Activated T-cell treated with anti-CD3 and anti-CD28 coated beads for 4 hours (primary cell): ENCODE measurements at places on chromosomes 1 and 21.

- no peak for DNase-seq
Measured at GRCh38 chr1:226575739-226576378, 27.3 kb downstream of the STUM start.

DNA sequence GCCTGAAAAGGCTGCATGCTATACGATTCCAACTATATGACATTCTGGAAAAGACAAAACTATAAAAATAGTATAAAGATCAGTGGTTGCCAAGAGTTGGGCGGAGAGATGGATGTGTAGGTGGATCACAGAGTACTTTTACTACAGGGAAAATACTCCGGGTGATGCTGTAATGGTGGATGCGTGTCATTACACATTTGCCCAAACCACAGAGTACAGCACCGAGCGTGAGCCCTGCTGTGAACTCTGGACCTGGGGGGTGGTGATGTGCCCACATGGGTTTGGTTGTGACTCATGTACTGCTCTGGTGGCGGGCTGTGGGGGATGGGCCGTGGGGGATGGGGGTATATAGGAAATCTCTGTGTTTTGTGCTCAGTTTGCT, 162.7 kb upstream of the COL6A1 start:
- DNase-seq = peak; percentile 63

- no peak for DNase-seq
Measured at GRCh38 chr21:29991624-29992023, 51.8 kb upstream of the GRIK1 start.

DNA sequence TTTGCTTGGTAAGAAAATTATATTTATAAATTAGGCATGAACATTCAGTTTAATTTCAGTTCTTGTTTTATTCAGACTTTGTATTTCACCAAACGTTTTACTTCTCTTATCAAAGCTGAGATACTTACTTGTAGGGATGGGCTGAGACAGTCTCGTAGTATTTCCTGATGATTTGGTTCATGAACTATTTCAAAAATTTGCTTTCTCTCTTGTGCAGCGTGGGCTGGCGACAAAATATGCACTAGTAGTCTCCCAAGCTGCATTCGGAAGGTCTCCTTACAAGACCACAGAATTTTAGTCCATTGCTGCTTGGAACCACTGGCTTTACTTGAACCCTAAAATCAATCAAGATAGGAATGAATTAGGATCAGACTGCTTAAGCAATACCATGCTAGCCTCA, 91.7 kb upstream of the GNG4 start:
- DNase-seq = no peak

- no peak for DNase-seq
Measured at GRCh38 chr1:84889437-84889836, 3.6 kb downstream of the LPAR3 start.

DNA sequence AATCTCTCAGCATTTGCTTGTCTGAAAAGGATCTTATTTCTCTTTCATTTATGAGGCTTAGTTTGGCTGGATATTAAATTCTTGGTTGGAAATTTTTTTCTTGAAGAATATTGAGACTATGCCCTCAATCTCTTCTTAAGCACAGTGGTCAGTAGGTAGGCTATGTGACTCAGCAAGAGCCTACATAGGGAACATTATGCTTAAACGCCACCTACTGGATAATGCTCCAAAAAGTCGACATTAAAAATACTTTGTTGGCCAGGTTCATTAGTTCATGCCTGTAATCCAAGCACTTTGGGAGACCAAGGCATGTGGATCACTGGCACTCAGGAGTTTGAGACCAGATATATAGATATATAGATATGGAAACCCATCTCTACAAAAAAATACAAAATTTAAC, 678.0 kb upstream of the USP24 start:
- no peak for DNase-seq

DNA sequence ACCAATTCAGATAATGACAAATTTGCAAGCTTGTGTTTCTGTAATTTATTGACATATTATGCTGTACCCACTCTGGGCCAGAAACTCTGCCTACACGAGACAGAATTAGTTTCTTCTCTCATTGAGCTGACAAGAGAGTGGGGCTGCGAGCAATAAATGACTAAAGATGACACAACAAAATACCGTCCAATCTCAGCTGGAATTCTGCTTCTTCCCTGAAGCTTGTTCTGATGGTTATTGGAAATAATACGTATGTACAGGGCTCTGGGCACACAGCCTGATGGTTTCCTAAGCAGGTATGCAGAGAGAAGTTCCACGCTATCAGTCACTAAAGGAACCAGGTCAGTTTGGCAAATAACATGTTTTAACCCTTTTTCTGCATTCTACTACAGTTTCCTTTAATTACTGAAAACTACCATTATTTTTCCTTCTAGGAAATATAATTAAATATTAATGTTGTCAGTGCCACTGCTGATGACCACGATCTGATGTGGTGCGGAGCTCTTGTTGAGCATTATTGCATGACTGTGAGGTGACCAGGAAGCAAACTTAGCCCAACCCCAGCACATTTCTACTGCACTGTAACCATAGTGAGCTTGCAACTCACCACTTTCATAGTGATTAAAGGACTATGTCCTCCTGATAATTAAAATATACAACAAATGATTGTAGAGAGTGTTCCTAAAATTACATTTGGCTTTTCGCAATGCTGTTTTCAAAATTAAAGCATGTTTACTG, 221.4 kb upstream of the L1TD1 start:
- no peak for DNase-seq

GRCh38 chr1:108038653-108039236, 73.8 kb upstream of the VAV3 start:
- no peak for DNase-seq

DNA sequence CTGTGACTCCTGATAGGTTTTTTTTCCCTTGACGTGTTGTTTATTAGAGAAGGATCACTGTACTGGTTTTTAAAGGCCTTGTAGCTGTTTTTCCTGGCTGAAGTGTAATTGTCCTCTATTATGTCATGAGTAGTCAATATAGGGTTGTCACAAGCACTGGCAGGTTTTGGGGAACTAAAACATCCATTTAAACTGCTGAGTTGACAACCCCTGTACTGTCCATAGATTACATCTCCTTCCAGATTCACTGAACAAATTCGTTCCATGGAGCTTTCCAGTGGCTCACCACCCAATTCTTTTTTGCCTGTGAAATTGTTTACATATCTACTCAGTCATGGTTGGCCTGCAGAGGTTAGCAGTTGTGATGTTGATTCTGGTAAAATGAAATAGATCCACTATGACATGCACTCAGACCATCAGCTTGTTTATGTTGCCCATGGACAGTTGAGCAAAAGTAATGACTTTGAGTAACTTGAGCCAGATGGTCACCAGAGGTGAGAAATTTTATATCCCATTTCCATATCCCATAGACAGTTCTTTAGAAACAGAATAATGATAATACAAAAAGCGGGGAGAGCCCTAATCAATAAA, 59.9 kb upstream of the QSOX1 start:
- no peak for DNase-seq

- DNase-seq = no peak
Measured at GRCh38 chr1:198068285-198068684, 88.5 kb upstream of the NEK7 start.

DNA sequence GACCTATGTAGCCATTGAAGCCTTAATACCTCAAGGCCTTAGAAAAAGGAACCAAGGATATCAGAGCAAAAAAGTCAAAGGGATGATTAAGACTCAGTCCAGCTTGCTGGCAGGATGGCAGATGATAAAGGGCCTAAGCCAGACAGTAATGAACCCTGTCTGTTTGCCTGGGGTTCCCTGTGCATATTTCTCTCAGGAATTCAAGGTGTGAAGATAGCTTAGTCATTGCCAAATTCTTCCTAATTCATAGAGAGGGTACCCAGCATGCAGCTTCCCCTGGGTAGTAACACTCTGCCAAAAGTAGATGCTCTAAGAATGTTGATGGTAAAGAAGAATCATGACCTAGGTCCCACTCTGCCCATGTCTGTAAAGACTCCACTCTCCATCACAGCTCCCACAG, 210.6 kb upstream of the COA6 start:
- no peak for DNase-seq

GRCh38 chr1:70041317-70042045, 163.9 kb downstream of the LRRC40 start:
- no peak for DNase-seq

GRCh38 chr1:56081173-56081572, 498.2 kb downstream of the PLPP3 start:
- no peak for DNase-seq

DNA sequence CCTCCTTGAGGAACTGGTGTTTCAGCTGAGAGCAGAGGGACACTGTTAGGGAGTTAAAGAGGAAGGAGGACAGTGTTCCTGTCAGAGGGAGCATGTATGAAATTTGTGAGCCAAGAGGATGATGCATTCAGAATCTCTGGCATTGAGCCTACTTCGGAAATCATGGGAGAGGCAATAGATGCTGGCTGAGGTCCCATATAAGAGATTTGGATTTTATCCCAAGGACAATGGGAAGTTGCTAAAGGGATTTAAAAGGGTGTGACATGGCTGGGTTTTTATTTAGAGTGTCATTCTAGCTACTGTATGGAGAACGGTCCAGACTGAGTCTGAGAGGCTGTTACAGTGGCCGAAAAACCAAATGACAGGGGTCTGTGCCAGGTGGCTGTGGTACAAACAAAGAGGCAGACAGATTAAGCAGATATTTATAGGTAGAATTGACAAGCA, 403.2 kb upstream of the B3GALT2 start:
- no peak for DNase-seq

DNA sequence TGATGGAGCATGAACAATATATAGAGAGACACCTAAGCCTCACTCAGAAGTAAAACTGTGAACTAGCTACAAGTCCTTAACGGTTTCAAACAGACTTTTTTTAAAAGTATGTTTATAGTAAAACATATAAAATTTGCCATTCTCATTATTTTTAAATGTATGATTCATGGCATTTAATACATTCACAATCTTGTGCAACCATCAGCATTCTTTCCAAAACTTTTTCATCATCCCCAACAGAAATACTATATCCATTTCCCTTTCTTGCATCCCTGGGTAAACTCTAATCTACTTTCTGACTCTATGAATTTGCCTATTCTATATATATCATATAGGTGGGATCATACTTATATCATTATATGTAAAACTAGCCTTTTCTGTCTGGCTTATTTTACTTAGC, 25.5 kb downstream of the EVI5 start:
- no peak for DNase-seq

DNA sequence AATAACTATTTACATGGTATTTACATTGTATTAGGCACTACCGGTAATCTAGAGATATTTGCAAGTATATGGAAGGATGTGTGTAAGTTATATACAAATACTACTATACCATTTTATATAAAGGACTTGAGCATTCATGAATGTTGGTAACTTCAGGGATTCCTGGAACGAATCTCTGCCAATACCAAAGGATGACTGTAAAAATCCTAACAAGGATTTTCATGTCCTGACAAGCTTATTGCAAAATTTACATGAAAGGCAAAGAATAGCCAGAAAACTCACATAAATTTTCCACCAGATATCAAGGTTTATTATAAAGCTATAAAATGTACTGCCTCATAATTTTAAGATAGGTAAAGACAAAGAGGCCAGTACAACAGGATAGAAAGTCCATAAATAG, 325.2 kb upstream of the NRIP1 start:
- DNase-seq = no peak

- no peak for DNase-seq
Measured at GRCh38 chr1:214404571-214405213, 123.7 kb downstream of the SMYD2 start.

GRCh38 chr1:145689922-145690321, 17.2 kb downstream of the PDZK1 start:
- DNase-seq = no peak

- no peak for DNase-seq
Measured at GRCh38 chr1:25474439-25475047, 43.8 kb downstream of the MACO1 start.

- DNase-seq = no peak
Measured at GRCh38 chr21:37711836-37712568, 204.3 kb downstream of the KCNJ6 start.

GRCh38 chr1:24919791-24920532, 10.1 kb downstream of the RUNX3 start:
- no peak for DNase-seq

DNA sequence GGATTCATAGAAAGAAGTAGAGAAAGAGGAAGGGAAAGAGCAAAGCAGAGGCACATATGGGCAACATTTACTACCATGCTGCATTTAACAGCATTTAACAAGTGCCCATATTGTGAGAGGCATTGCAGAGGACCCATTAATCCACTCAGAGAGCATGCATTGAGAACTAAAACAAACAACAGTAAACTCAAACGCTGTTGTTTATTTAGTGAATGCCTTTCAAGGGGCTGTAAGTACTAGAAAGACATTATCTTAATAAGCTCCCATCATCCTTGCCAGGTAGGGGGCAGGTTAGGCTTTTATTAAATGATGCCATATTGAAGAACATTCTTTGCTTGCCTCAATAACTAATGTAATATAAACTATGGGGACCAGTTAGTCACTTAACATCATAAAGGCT, 254.3 kb upstream of the DAB1 start:
- DNase-seq = no peak

DNA sequence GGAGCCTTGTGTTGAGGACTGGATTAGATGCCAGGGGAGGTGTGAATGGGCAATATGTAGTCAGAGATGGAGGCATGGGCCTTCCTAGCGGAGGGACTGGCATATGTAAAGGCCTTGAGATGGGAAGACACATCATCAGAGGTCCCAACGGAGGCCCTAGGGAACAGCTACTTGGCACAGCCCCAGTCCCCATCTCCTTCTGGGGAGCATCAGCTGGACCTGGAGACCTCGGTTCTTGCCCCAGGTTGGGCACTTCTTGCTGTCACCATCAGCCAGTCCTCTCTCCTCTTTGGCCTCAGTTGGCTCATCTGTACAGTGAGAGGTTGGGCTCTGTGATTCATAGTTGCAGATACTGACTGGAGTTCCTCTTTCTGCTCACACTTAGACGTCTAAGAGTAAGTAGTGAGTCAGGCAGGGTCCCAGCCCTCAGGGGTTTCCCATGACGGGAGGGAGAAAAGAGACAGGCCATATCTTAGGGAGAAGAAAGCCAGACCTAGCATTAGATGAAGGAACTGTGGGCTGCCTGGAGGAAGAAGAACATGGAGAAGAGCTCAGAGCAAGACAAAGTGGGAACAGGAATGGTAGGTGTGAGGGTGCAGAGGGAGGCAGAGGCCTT, 3.4 kb upstream of the MARCKSL1 start:
- DNase-seq = no peak

DNA sequence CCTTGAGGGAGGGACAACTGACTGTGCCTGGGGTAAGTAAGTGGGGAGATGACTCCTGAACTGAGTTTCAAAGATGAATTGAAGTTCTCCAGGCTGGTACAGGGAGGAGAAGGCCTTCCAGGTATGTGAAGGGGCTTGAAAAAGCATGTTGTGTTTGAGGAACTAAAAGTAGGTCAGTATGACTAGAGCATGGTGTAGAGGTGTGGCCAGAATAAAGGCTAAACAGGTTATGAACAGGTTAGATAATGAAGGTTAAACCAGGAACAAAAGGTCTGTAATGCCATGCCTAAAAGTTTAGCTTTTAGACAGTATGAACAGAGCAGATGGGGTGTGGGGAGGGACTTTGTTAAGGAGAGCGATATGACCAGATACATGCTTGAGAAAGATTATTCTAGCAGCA, 7.3 kb upstream of the CLSPN start:
- DNase-seq = no peak

GRCh38 chr1:25662061-25662460, 45.5 kb downstream of the MAN1C1 start:
- DNase-seq = no peak
